Stimulated activated CD8-positive, alpha-beta memory T cell treated with anti-CD3 and anti-CD28 coated beads, Interleukin-7, amount 100 ng/mL, for 4 hours (primary cell): ENCODE measurements at places on chromosomes 6 and 20.

DNA sequence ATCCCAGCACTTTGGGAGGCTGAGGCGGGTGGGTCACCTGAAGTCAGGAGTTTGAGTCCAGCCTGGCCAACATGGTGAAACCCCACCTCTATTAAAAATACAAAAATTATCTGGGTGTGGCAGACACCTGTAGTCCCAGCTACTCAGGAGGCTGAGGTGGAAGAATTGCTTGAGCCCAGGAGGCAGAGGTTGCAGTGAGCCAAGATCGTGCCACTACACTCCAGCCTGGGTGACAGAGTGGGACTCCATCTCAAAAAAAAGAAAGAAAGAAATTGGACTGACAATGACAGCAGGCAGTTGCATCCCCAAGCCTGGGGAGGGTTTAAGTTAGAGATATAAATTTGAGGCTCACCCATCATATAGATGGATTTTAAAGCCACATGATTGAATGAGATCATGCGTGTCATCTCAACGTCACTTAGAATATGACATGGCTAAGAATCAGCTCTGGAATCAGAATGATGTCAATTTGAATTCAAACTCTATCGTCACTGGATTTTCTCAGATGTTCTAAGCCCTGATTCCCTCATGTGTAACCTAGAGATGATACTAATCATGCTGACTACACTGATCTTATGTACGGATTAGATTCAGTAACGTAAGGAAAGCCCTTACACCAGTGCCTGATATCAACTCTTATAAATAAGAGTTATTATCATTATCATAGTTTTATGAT, 534.0 kb upstream of the JARID2 start:
- DNase-seq = no peak

GRCh38 chr6:79070206-79070825, 7.7 kb downstream of the PHIP start:
- no peak for DNase-seq

DNA sequence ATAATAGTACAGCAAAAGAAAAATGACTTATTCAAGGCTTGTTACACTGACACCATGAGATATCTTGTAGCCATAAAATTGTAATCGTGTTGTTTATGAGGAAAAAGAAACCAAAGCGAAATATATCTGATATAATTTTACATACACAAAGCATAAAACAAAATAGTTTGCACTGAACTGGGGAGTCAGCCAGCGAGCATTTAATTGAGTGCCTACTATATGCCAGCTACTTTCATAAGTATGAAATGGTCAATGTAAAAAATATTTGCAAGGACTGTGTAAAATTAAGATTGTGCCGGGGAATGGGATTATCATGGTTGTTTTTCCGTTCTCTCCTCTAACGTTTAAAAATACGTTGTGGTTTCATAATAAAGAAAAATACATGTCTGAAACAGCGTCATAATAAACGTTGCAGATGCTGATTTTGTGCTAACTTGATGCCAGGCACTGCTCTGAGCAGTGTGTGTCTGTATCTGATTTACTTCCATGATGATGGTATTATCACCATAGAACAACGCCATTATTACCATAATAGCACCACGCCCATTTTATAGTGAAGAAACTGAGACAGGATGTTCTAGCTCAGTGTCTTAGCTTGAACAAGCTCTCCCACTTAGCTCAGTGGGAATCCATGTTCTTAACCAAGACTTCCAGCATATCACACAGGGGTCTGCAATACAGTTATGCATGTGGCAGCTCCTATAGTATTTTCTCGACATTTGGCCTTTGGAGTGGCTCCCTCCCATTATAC, 144.6 kb downstream of the BCAS1 start:
- no peak for DNase-seq

GRCh38 chr6:106114492-106114891, 28.4 kb downstream of the PRDM1 start:
- no peak for DNase-seq

GRCh38 chr20:55782224-55782911, 223.0 kb downstream of the CBLN4 start:
- no peak for DNase-seq
